T1000 (cell line): ENCODE measurements at places on chromosomes 12 and 14.

- DNase-seq, result no peak
These were observed 66.5 kb downstream of the PPP2R5C start for GRCh38 chr14:101828046-101828445.

GRCh38 chr14:65470404-65470880 lies 57.9 kb downstream of the FUT8 start:
- no peak for DNase-seq

DNA sequence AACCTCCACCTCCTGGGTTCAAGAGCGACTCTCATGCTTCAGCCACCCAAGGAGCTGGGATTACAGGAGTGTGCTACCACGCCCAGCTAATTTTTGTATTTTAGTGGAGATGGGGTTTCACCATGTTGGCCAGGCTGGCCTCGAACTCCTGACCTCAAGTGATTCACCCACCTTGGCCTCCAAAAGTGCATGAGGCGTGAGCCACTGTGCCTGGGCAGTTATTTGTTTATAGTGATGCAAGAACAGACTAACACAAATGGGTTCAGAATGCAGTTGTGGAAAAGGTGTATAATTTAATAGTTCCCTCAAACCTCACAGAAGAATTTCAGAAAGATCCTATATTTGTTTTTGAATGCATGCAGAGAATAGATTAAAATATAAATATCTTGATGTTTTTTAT lies 447.1 kb downstream of the ZFP36L1 start:
- DNase-seq, result no peak

DNA sequence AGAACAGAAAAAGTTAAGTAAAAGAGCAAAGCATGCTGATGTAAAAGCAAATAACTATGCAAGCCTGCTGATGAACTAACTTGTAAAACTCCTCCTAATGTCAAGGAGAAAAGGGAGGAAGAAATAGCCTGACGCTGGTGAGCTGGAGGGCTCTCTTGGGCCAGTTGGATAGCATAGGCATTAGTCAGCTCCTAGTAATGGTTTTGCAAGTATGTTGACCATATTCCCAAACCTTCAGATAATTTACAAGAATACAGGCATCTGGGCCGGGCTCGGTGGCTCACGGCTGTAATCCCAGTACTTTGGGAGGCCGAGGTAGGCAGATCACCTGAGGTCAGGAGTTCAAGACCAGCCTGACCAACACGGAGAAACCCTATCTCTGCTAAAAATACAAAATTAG lies 871.4 kb downstream of the C12orf50 start:
- peak; percentile 100 for DNase-seq

DNA sequence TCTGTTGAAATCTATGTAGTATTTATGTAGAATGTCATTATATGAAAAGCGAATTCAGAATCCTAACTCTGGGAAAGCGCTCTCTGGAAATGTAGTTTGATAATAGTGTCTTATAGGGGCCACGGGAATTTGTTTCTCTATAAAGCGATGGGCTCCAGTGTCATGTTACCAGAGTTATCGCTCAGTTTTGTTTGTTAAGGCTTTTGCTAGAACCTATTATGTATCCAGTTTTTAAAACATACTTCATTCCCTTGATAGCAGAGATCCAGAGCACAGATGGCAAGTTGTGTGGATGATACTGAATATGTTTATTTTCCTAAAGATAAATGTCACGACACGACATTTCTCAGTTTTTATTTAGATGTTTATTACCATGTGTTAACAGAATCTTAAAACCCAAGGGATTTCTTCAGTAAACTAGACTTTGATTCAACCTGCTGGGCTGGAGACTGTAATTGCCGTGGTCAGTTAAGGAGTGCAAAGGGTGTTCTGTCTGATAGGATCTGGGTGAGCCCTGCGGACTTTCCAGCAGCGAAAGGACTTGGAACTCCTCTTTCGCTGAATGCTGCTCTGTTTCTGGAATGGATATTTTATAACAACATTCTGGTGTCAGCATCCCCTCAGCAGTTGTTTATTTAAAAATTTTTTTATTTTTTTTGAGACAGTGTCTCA lies 1.7 kb upstream of the DNAH10 start:
- DNase-seq, result no peak

GRCh38 chr12:52350786-52351185 lies 16.5 kb downstream of the KRT85 start:
- no peak for DNase-seq

DNA sequence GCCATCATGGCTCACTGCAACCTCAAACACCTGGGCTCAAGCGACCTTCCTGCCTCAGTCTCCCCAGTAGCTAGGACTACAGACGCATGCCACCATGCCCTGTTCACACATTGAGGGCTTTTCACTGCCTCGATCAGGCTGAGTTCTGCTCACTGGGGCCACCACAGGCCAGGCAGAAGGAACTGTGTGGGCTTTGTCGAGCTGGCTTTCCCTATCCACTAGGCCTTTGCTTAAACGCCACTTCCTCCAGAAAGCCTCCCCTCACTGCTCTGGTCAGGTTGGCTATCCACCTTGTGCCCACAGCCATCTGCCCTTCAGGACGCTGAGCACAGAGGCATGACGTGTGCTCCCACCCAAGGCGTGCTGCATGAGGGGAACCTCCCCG lies 45.2 kb downstream of the MLXIP start:
- no peak for DNase-seq

DNA sequence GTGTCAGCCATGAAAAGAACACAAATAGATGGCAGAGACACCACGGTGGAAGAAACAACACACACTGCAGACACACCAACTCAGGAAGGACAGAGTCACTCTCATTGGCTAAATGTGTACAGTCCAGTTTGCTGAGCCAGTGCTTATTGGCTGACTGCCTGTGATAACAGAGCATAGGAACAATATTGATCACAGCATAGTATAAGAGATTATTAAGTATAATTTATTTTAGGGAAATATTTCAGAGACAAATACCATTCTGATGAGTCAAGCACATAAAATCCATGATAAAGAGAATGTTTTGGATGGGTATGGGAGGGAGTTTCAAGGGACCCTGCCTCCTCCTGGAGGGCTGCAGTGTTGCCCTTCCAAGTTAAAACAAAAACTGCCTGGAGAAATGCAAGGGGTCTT lies 50.9 kb downstream of the BTG1 start:
- peak; percentile 81 for DNase-seq

GRCh38 chr14:85024931-85025330 lies 505.0 kb upstream of the FLRT2 start:
- peak; percentile 43 for DNase-seq

- no peak for DNase-seq
These were observed 17.7 kb downstream of the PLEKHG3 start for GRCh38 chr14:64721899-64722298.

GRCh38 chr12:113955109-113955970 lies 10.8 kb downstream of the RBM19 start:
- no peak for DNase-seq

GRCh38 chr12:16324272-16324671 lies 23.2 kb upstream of the MGST1 start:
- DNase-seq, result no peak

DNA sequence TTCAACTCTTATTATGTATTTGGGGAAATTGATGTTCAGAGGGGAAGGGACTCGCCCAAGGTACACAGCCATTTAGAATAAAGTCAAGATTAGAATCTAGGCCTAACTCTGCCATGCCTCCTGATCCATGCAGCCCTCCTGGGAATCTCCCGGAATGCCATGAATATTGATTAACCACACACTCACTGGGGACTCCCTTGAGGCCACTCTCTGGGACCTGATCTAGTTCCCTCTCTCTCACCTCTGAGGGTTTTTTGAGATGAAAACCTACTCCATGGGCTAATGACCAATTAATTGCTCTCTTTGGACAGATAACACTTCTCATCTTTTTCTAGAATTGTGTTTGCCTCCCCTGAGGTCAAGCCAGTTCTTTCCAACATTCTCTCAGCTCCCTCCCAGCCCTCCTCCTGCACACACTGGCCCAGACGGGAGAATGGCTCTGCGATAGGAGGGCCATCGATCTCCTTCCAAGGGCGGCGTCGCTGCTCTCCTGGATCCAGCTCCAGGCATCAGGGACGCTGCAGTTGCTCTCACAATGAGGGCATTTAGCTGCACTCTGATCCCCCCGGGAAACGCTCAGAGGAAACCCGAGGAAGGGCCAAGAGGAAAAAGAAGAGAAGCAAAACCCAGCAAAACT lies 22.6 kb downstream of the WSCD2 start:
- DNase-seq, result no peak

- DNase-seq, result no peak
These were observed 58.5 kb downstream of the TMTC2 start for GRCh38 chr12:82745063-82745674.

- DNase-seq, result no peak
These were observed 3.9 kb upstream of the RARG start for GRCh38 chr12:53235742-53236442.

DNA sequence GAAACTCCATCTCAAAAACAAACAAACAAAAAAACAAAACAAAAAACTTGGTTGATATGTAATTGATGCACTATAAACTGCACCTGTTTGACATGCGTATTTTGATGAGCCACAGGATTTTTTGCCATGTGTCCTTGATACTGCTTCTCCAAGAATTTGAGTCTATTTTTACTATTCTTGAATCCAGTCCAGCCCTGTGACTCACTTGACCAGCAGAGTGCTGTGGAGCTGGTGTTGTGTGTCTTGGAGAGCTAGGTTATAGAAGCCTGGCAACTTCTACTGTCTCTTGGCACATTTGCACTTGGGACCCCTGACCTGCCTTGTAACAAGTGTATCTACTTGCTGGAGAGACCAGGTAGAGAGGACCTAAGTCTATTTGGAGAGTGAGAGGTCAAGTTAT lies 52.0 kb downstream of the KLRG1 start:
- DNase-seq, result no peak

DNA sequence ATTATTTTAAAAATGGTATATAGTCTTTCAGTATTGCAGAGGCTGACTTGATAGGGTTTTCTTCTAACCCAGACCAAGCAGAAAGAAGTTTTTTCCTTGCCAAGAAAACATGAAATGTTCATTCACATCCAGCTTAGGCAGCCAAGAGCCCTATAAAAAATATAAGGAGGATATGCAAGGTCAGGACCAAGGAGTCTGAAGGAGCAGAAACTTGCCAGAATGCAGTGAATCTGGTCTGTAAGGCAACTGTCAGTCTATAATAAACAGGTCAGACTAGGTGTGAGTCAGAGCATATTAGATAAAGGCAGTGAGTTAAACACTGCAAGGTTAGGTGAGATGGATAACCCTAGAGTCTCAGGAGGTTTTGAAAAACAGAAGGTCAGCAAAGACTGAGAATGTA lies 645.5 kb downstream of the C12orf50 start:
- DNase-seq, result no peak

- DNase-seq, result no peak
These were observed 78.5 kb downstream of the ARL6IP4 start for GRCh38 chr12:123058980-123059379.

GRCh38 chr14:38074081-38074480 lies 133.6 kb upstream of the SSTR1 start:
- DNase-seq, result no peak

GRCh38 chr12:3278681-3279414 lies 201.7 kb downstream of the TSPAN9 start:
- DNase-seq, result no peak

DNA sequence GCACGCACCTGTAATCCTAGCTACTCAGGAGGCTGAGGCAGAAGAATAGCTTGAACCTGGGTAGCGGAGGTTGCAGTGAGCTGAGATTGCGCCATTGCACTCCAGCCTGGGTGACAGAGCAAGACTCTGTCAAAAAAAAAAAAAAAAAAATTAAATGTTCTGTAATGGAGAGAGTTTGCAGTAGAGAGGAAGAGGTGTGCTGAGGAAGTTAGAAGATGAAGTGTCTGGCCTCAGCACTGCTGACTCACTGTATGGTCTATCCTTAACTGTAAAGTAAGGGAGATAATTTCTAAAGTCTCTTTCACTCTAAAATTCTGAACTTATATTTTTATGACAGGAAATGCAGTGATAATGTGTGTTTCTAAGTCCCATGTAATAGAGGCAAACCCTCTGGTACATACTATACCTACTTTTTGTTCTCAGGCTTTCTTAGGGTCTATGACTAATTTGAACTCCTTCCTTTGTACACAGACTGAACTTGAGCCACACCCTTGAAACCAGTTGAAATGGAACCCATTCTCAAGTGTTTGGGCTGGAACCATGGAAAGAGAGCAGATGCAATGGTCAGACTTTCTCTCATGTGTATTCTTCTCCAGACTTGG lies 278.1 kb upstream of the FAR2 start:
- no peak for DNase-seq

DNA sequence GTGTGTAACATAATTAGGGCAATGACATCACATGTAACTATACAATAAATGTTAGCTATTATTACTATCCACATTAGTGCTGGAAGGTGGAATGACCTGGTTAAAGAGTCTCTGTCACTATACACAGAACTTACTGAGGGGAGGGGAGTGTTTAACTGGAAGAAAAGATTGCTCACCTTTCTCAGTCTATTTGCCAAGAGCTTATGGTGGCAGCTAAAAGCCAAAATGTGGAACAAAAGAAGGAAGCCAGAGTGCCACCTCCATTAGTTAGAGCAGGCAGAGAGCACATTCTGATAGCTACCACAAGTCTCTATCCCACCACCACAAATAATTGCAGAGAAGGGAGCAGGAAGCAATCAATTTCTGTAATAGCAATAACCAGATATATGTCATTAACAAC lies 124.4 kb downstream of the MED13L start:
- no peak for DNase-seq

DNA sequence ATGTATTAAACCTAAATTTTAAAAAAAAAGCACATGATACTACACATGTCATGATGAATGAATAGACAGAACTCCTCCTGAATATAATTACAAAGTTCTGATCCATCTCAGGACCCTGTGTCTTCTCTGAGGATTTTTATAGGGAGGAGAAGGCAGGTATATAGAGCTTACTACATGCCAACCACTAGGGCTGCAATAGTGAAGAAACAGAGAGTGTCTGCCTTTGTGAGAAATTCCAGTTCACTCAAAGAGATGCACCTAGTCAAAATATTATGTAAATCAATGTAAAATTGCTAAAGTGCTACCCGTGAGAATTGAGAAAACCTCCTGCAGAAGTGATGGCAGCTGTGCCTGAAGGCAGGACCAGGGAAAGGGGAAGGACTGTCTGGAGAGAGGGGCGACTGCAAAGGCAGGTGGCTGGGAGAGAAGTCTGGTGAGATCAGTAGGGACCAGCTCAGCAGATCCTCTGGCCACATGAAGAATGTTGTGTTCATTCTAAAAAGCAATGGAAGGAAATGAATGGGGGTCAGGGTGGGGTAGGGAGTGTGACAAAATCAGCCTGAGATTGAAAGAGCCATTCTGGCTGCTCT lies 15.1 kb downstream of the ABHD4 start:
- DNase-seq, result no peak

GRCh38 chr14:34874386-34875030 lies 652 bp downstream of the BAZ1A start:
- DNase-seq, result peak; percentile 19
